ENCODE measurements at places on chromosomes 4 and X.

DNA sequence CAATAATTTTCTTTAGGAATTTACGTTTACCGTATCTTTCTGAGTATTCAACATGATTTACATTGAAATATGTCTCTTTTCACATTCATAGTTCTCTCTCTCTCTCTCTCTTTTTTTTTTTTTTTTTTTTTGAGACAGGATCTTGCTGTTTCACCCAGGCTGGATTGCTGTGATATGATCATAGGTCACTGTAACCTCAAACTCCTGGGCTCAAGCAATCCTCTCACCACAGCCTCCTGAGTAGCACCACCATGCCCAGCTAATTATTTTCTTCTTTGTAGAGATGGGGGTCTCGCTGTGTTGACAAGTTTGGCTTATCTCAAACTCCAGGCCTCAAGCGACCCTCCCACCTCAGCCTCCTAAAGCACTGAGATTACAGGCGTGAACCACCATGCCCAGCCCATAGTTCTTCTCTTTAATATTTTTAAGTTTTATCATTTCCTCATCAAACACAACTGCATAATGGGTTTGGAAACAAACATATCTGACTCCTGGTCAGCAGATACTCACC lies 9.8 kb downstream of the SRP72 start:
- DNase-seq: no peak

DNA sequence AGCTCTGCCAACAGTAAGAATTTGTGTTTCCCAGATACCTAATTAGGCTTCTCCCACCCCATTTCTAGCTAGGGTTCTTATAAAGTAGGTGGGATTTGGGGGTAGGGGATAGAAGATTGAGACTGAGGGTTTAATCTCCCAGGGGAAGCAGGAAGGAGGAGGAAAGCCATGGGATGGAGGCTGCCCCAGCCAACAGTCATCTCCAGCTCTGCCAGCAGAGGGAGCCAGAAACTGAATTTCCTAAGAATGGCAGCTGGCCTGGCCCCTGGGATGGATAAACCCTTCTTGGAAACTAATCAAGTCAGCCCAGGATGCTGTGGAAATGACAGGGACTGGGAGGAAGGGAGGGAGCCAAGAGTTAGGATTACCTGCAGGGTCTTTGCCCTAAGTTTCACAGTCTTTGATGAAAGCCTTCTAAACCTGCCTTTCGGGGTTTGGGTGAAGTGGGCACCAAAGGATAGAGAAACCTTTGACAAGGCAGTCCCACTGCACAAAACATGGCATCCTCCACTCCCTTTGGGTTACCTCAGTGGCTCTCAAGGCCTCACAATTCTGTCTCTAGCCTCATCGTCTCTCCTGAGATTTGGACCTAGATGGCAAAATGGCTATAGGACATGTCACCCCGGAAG lies 6.7 kb upstream of the ERCC6L start:
- DNase-seq: no peak

DNA sequence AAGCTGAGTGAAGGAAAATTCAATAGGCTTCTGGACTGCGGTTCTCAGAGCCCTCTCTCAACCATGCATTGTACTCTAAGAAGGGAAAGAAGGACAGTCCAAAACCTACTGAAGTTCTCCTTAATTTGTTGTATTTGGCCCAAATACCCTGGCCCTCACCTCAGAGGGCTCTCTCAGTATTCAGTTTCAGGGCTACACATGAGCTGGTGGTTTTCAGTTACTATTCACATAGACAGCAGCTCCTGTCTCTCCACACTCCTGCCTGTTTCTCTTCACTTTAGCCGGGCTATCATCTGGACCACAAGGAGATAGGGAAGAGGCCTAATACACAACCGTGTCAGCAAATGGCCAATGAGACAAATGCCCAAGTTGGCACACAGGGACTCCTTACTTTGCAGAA lies 66.0 kb downstream of the ATG4A start:
- no peak for DNase-seq

- no peak for DNase-seq
Measured at GRCh38 chr4:187547316-187547715, 448.3 kb upstream of the ZFP42 start.

DNA sequence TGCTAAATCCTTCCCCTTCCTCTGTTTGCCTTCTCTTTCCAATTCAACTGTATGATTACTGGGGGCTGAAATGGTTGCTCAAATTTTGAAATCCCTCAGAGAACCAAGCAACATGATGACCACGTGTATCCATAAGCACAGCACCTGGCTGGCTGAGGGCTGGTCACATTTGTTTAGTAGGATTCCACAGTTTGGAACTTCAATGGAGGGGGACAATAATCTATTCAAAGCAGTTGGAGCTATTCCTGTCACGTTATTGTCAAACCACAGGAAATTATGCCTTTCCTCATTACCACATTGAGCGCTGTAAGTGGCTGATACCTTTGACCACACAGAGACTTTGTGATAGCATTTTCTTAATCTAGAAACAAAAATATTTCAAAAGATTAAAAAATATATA lies 7.0 kb downstream of the TMSB4X start:
- no peak for DNase-seq

GRCh38 chrX:111005166-111005565 lies 90.8 kb upstream of the PAK3 start:
- no peak for DNase-seq

- no peak for DNase-seq
Measured at GRCh38 chr4:3324093-3324815, 31.4 kb downstream of the RGS12 start.

Data from DMS79 (cell line).